GM23338 (cell line): ENCODE measurements at places on chromosomes 7 and 10.

DNA sequence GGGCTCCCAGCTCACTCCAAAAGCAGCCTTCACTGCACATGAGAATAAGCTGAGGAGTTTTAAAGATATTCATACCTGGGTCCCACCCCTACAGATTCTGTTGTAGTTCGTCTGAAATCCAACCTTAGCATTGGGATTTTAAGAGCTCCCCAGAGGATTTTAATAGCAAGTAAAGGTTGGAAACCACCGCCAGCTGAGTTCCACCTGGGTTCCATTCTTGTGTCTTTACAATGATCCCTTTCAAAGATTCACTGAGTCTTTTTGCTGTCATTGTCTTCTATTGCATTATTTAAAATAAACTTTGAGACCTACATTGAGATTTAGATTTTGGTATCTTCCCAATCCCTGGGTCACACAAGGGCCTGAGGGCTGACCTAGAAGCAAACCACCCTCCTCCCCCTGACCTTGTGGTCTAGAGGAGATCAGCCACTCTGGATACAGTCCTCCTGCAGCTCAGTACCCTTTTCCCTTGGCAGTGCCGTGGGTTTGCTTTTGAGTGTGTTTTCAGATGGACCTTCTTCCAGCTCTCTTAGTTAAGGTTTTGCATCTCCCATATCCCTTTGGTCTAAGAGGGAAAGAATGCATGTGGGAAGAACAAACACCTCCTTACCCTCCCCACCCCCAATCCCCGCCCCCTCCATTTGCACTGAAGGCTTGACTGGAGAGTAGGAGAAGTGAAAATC is 22.6 kb upstream of the SIRT1 start:
- DNase-seq = peak; percentile 79

DNA sequence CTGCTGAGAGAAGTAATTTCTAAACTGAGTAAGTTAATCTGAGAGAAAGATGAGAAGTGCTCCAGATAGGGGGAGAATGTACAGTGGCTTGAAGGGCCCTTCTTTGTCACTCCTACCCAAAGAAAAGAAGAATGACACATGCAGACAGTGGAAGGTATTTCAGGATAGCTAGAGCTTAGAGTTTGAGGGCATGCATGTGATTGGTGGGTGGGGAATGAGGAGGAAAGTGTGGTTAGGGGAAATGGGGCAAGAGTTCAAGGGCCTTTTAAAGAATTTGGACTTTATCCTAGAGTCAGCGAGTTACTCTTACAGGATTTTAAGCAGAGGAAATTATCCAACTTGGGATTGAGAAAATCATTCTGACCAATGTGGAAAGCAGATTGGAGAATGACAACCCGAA is 50.0 kb downstream of the ANLN start:
- no peak for DNase-seq

DNA sequence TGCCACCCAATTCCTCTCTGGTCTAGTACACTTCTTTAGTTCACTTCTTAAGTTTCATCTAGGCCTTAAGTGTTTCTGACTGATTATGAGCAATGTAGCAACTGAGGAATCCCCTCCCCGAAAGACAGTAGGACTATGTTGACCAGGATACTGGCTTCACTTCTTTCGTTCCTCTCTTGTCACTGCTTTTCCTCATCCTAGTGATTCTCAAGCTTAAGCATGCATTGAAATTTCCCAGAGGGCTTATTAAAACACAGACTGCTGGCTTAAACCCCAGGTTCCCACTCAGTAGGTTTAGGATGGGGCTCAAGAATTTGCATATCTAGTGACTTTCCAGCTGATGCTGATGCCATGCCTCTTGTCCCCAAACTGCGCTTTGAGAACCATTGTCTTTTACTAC is 164.6 kb upstream of the WNT16 start:
- DNase-seq = no peak

DNA sequence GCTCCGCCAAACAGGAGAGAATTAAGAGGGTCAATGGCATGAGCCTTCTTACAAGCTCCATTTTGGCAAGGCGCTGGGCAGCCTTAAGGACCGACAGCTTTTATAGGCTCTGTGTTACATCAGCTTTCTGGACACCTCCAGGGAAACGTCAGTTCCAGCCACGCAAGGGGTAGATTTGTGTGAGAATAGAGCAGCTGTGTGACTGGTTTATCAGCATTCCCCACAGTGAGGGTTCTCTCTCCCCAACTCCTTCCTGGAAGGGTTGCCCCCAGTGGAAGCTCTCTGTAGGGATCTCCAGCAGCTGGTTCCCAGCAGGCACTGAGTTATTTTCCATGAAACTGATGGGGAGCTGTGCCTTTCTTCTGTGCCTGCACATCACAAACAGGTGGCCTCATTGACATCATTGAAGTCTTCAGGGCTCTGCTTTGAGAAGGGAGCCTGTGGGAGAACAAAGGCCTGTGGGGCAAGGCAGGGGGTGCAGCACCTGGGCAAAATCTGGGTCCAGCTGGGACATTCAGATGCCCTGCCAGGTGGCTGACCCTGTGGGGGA is at the start of gene CUZD1:
TSS of gene CUZD1 (minus strand) at position 75 of the 550 bp plus-strand sequence. CDS start at position 61, 14 bp downstream.
- peak; percentile 77 for DNase-seq

GRCh38 chr7:1529383-1530116 is 952 bp upstream of the MAFK start:
- DNase-seq = no peak

DNA sequence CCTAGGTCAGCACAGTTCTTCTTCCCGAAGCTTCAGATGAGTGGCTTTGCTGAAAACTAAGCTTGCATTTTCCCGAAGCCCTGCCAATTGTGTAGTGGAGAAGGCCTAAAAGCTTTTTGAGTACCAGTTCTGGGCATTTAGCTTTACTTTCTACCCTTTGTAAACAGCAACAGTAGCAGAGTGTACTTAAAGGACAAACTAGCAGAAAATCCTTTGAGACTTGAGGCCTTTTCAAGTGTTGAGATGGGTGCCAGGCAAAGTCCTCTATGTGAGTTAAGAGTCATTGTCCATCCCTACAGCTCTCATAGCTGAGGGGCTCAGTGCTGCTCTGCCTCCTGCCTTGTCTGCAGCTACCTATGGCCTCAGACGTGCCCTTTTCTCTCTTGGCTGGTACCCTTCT is 368.2 kb downstream of the CCSER2 start:
- no peak for DNase-seq

DNA sequence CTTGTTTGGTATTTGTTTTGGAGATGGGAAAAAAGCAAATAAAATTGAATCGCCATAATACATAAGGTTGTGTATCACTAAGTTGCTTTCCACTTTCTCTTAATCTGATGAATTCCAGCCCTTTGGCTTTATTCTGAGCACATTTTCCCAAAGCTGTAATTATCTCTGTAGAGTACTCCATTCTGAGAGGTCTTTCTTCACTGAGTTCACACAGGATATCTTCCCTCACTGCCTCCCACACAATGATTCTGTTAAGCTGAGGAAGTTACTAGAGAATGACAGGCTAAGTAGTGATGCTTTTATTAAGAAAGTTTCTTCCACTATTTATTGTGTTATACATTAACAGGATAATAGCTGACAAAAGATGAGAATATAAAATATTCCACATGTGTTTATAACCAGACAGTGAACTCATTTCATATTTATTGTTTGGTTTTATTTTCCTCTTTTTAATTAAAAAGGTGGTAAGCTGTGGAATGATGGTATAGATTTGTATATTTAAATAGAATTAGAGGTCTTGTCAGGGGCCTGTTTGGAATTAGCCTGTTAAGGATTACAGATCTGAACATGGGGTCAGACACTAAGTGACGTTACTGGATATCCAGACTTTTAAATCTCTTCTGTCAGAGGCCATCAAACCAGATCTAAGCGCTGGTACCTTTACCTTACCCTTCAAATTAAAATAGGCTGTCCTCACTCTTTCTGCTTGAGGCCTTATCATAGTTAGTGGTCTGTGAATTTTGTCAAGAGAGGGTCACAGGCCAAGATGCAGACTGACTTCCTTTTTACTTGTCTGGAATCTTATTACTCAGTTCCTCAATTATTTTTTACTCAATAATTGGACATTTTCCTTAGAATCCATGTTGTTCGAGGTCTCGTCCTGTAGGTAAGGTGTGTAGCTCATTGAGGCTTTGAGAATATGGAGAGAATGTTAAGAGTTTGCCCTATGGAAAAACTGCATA is 8.4 kb downstream of the PLXDC2 start:
- no peak for DNase-seq

DNA sequence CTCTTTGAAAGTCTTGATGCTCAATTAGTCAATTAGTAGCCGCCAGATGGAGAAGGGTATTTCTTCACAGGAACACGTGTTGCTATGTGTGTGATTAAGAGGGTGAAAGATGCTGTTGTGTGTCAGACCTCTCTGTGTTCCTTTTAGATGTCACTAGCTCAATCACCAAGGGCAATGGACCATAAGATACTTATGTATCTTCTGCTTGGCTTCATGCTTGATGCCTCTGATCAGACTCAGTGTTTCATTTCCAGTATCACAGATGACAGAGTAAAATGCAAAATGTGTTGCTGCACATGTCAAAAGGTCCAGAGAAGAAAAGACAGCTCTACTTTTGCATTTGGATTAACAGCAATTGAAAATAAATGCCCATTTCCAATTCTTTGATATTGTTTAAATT is 865.9 kb downstream of the CNTNAP2 start:
- no peak for DNase-seq

DNA sequence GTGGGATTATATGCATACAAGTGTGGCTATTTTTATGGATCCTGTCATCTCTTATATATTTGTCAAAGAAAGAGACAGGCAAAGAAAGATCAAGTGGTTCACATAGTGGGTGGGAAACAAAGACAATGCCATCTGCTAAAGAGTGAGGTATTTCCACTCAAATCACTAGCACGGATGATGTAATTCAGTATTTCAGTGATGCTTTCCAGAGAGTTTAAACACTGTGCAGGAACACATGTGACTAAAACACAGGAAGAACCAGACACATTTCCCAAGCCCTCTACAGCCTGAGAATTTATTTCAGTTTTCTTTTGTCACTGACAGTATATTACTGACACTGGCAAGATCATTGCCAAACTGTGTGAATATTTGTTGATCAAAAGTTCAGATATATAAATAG is 885.7 kb upstream of the CELF2 start:
- no peak for DNase-seq

- DNase-seq = no peak
These were observed 537.7 kb downstream of the GRM8 start for GRCh38 chr7:126715076-126715475.

DNA sequence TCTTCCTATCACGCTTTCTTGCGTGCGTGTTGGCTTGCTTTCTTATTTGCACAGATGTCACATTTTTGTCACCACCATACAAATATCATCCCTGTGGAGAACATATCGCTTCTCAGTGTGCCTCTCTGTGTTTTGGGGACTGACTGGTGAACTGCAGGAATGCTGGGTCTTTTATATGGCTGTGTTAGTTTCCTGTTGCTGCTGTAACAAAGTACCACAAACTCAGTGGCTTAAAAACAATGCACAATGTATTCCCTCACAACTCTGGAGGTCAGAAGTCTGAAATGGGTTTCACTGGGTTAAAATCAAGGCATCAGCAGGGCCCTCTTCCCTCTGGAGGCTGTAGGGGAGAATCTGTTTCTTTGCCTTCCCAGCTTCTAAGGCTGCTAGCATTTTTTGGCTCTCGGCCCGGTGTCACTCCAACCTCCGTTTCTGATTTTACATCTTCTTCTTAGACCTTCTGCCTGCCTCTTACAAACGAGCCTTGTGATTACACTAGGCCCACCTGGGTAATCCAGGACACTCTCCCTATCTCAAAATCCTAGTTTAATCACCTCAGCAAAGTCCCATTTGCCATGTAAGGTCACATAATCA is 82.0 kb downstream of the LRMDA start:
- no peak for DNase-seq

- DNase-seq = no peak
These were observed 213.0 kb downstream of the PTPRN2 start for GRCh38 chr7:158374586-158374985.

- DNase-seq = no peak
These were observed 489.0 kb upstream of the AUTS2 start for GRCh38 chr7:69109246-69109645.

DNA sequence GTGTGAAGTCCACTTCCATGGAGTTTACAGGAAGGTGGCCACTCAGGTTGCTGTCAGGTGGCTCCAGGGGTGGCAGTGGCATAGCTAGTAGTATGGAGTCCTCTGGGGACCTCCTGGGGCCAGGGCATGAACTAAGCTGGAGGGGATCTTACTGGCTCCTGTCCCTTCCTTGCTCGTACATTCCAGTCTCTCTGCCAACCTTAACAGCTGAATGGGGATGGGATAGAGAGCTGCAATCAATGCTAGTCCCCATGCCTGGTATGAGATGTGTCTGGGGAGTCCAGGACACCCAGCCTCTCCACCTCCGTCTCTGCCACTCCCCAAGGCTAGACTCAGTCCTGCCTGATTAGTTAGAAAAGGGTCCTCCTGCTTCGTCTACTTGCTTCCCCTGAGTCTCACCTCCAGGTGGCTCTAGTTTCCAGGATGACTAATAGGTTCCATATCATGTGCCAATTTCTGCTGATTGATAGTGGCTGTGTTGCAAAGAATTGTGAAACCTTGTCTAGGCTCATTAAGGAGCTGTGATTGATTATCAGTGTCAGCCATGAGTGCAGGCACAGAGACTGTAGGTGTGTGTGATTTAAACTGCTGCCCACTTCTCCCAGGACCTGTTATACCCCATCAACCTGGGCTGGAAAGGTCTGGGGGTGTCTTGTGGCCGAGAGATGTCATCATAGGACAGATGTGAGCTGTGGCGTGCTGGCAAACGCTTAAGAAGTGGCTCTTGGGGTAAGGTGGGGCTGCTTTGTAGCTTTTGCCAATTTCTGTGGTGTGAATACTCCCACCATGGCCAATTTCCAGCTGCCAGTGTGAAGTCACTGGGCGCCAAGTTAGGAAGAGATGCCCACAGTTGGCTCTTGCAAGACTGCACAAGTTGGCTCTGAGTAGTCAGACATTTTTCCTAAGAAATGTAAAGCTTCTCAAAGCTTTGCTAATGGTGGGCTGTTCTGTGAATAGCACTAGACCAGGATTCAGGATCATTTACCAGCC is 59.8 kb downstream of the COL13A1 start:
- peak; percentile 64 for DNase-seq

DNA sequence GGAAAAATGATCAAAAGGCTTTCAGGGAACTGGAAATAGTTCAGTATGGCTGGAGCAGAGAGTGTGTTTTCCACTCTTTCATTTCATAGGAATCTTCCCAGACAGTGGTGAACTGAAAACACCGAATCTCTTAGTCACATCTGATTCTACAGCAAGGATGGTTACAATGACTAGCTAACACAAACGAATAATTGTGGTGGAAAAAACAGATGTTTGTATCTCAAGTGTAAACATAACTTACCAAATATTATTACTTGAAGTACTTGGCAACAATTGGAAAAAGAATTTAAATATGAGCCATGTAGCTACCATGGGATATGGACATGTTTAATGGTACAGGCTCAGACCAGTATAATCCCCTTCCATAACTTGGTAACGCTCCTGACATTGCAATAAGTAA is 21.1 kb upstream of the BPGM start:
- no peak for DNase-seq

DNA sequence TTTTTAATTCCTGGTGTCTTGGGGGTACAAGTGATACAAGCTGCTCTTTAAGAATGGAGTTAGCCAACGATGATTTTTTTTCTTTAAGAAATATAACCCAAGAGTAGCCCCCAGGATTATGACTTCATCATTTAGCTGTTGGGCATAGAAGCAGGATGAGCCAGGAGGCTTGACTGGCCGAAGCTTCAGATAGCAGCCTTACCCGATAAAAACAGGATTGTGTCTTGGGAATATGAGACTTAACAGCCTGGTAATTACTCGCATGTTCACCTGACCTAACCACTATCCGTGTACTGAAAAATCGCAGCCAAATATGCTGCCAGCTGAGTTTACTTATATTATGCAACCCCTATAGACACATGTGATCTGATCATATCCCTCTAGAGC is 346.0 kb upstream of the BMPER start:
- DNase-seq = no peak
